Stimulated activated CD4-positive, alpha-beta T cell treated with anti-CD3 and anti-CD28 coated beads, Interleukin-4, amount 100 ng/mL, for 4 hours (primary cell): ENCODE measurements at places on chromosomes 3 and 15.

GRCh38 chr15:23890218-23890617 is 203.1 kb upstream of the NDN start:
- DNase-seq: no peak

GRCh38 chr3:104474011-104474410 is 892.7 kb upstream of the ALCAM start:
- DNase-seq: no peak

DNA sequence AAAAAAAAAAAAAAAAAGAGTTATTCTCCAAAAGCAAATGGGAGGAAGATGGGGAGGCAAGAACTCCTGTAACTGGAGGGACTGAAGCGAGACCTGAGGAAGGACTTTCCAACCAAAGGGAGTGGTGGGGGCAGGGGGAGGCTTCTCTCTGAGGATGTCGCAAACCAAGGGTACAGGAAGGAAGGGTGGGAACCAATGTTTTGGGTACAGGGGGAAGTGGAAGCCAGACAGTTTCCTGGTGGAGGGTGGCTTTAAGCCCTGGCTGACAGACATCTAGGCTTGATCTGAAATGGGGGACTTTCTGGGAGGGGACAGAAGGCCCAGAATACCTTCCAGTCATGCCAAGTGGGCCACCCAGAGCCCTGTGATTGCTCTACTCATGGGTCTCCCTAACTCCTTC is 27.0 kb downstream of the VIPR1 start:
- DNase-seq: no peak

DNA sequence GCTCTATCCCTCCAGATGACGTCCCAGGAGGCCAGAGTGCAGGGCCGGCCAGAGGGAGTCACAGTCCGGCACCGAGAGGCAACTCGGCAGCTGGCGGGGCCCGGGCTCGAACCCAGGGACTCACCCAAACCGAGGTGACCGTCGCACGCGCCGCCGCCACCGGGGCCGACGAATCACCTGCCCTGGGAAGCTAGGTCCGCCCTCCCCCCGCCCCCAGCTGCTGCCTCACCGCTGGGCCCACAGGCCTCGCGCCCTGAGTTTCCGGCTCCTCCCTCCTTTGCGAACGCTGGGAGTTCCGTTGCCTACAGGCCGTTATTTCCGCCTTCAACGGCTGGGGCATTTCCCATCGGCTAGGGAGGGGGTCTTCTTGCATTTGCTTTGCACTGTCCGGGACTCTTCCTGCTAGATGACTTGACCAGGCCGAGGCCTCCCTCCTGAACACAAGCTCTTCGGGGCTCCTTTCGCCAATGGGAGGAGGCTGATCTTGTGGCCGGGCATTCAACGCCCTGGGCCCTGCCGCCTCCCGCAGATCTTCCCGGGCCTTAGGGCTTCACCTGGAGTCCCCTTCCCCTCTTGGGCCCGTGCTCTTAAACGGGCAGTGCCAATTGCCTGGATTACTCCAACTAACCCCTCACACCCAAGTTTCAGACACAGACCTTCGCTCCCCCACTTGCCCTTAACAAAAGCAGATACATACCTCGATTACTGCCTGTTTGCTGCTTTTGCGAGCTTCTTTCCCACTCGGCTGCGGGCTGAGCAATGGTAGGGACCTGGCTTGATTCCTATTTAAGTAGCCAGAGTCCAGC is at the start of gene SNUPN:
SNUPN (minus strand) TSS at position 184 of the 806 bp plus-strand sequence. CDS start 4,674 bp downstream, outside the sequence.
- DNase-seq: peak; percentile 93

DNA sequence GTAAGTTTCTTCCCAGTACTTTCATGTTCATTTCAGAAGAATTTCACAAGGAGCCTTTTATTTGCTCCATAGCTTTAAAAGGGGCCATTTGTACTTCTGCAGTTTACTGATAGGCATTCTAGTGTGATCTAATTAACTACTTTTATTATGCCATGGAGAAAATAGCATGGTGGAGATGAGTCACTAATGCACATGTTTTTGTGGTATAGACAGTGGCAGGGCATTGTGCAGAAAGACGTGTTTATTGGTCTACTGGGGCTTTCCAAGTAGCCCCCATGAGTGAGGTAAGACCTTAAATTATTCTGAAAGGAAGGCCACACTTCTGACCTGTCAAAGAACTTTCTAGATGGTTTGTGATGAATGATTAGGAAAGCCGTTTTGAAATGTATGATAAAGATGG is 810.0 kb upstream of the NR2F2 start:
- DNase-seq: no peak

DNA sequence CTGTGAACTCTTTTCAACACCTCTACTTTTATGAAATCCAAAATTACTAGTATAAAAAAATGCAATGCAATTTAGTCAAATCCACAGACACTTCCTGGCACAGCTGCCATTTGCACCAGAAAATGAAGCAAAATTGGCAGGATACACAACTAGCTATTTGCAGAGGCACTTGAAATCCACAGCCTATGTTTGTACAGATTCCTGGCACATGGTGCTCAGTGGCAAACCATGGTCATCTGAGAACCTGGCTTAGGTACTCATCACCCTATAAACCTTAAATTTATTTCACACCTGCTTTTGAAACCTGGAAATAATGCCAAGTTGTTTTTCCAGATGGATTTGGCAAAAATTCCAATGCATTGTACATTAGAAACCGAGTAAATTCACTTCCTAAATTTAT is 20.2 kb upstream of the PPM1L start:
- DNase-seq: no peak

DNA sequence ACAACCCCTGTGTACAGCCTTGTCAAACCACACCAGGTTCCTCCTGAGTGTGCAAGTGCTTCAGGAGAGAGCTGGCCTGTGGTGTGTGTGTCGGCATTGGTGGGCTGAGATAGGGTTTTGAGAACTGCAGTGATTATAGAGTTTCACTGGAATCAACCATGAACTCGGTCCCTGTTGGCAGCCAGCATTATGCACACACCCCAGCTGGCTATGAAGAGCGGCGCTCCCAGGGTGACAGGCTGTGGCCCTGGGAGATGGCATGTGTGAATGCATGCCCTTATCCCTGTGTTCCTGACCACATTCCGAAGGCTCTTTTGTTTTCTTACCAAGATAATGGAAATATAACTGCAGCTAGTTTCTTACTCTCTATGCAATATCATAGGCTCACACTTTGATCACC is 101.8 kb downstream of the SNRK start:
- no peak for DNase-seq
